ENCODE measurements at places on chromosomes 3 and 15.

DNA sequence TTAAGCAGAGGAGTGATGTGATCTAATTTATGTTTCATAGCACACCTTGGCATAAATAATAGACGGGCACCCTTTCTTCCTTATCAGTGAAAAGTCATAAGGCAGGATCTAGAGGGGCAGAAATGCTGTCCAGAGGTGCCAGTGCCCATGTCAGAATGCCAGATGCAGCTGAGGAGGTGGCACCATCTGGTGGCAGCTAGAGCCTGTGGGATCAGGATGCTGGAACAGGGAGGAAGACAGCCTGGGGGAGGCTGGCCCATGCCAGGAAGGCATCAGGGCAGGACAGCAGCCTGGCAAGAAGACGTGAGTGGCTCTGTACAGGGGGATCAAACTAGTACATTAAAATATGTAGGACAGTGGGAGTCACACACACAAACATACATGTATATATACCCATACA, 16.5 kb downstream of the MYH15 start:
- DNase-seq, result no peak

GRCh38 chr3:33149342-33149741, 35.5 kb downstream of the CRTAP start:
- no peak for DNase-seq

DNA sequence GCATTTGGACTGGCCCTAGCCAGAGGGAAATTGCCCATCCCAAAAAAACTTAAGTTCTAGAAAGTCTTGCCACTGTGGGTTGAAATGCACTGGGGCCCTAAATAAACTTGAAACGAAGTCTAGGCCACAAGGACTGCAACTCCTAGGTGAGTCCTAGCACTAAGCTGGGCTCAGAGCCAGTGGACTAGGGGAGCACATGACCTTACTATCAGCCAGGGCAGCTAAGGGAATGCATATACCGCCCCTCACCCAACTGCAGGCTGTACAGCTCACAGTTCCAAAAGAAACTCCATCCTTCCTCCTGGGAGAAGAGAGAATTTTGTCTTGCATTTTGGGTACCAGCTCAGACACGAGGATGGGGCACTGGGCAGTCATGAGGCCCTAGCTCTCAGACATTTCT, 23.6 kb upstream of the TEX55 start:
- no peak for DNase-seq

- no peak for DNase-seq
These were observed 334.0 kb upstream of the KCNMB2 start for GRCh38 chr3:178202194-178202593.

DNA sequence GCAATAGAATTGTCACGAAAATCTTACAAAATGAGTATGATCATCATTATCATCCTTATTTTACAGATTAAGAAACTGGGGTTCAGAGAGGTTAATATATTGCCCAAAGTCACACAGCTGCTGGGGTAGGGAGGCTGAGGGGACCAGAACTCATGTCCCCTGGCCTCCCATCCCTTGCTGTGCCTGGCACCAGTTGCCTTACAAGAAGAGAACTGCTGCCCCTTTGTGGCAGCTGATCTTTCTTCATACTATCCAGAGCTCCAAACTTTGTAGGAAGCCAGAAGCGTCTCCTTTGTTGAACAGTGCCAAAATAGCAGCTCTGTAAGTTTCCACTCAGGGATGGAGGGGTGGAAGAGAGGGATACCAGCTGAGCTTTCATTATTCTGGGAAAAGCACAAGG, 236.8 kb upstream of the TBC1D5 start:
- no peak for DNase-seq

GRCh38 chr3:149247929-149248691, 26.5 kb upstream of the CP start:
- no peak for DNase-seq

DNA sequence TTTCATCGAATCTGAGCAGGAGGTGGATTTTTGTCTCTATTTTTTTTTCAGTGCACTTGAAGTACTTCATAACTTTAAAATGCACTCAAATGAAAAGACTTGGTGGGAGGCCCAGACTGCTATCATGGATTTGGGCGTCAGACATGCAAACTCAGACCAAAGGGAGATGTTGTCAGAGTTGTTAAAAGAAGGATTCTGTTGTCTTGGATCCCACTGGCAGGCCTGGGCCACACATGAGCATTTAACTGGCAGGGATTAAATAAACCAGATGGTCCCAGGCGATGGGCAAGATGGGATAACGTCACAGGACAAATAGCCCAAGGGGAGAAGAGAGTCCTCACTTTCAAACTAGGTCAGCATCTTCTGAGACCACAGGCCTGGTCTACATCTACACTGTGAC, 15.4 kb downstream of the RTP1 start:
- DNase-seq, result no peak

- no peak for DNase-seq
These were observed 118.7 kb upstream of the MLF1 start for GRCh38 chr3:158452334-158452733.

DNA sequence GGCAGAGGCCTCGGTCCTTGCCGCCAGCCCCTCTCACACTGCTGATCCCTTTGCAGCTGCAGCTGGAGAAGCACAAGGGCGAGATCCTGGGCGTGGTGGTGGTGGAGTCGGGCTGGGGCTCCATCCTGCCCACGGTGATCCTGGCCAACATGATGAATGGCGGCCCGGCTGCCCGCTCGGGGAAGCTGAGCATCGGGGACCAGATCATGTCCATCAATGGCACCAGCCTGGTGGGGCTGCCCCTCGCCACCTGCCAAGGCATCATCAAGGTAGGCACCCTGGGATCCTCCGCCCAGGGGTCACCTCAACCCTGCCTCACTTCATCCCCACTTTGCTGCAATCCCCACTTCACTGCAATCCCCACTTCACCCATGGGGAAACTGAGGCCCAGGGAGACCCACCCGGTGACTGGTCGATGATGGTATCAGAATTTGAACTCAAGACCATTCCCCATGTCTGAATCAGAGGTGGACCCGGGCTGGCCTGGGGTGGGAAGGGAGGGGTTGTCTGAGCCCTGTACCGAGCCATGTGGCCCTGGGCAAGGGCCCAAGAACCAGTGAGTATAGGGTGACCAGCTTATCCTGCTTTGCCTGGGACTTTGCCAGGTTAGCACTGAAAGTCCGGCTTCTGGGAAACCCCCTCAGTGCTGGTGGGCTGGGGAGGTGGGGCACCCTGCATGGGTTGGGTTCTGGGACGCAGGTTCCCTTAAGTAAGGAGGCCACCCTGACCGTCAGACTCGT, 162.9 kb downstream of the NSMCE3 start:
- DNase-seq, result no peak

DNA sequence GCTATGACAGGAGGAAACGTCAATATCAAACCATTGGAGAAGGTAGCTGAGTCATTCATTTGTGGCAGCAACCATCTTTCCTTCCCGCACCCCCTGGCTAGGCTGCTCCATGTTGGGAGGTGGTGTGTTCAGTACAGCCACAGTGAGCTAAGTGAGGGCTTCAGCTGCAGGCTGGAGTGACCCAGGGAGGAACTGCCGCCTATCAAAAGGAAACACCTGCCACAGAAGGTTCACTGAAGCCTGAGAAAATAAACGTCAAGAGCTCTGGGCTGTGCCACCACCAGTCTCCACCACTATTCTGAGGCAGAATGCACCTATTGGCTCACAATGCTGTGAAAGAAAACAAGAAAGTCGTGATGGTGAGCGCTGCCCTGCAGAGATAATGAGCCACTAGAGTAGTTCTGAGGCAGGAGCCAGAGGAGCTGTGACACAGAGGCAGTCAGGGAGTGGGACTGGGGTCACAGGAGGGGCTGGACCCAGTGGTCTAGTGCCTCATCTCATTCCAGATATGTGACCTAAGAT, 34.8 kb upstream of the CD47 start:
- no peak for DNase-seq

- no peak for DNase-seq
These were observed 143.5 kb downstream of the GAP43 start for GRCh38 chr3:115766587-115767482.

- DNase-seq, result no peak
These were observed 337.9 kb upstream of the GRM7 start for GRCh38 chr3:6523043-6523442.

Measured in HFF-Myc (cell line).